NCI-H748 treated with DMSO at 0.1 percent for 48 hours (cell line): ENCODE measurements at places on chromosomes 12 and 14.

DNA sequence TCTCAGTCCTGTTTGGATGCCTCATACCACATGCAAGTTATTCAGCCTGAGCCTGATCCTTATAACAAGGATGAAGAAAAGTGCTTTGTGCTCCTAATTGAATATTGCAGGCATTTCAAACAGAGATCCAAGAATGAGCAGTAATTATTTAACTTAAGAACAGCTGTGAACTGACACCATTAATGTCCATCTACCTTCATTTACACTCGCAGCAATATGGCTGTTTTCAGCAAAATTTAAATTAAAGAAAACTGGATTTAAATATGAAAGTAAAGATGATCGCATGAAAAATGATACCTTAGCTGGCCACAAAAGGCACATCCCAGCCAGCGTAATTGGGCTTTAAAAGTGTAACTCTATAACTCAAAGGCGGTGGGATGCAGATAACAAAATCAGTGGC is 466.3 kb downstream of the GALC start:
- DNase-seq: no peak

DNA sequence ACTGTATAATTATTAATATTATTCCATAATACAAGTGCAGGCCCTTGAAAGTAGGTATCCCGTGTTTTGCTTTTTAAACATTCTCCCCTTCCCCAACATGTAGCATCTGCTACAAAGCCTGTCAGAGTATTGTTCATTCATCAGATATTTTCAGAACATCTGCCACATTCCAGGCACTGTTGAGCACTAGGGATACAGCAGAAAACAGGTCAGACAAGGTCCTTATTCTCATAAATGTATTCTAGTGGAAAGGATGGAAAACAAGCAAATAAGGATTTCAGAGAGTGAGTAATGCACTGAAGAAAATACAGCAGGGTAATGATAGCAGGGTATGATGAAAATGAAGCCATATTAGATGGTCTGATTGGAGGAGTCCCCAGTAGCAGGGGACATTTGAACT is 3.8 kb downstream of the ERP29 start:
- no peak for DNase-seq

GRCh38 chr12:3553221-3553620 is 62.2 kb downstream of the PRMT8 start:
- DNase-seq: no peak

- peak; percentile 12 for DNase-seq
These were observed 18.0 kb upstream of the MYO1H start for GRCh38 chr12:109329686-109330085.

DNA sequence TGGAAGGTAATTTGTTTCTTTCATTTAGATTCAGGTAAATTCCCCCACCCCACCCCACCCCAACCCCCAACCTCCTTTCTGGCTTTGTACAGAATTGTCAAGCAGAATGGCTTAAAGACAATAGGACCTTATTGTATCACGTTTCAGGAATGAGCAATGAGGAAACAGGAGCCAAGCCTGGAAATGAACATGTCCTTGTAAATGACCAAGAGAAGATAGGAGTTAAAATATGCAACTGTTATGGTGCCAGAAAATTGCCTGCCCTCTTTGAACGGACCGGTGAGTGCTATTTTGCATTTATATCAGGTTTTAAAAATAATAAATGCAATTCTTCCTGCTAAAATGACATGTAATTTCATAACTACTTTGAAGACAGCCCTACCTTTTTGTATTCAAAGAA is 141.6 kb upstream of the PELI2 start:
- no peak for DNase-seq

DNA sequence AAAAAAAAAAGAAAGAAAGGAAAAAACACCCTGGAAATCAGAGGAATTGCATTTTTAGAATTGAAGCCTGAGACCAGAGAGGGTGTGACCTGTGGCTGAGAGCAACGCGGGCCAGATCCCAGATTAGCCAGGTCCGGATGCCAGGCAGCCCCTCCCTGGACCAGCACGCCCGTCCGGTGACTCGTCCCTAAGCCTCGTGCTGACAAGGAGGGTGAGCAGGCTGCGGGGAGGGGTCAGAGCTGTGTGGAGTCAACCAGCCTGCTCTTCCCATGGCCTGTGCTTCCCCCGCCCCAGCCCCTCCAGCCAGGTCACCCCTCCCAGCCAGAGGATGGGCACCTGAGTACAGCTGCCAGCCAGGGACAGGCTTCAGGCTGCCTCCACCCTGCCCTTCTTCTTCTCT is 4.2 kb upstream of the KLC1 start:
- DNase-seq: no peak

- no peak for DNase-seq
These were observed 5.5 kb upstream of the KRT84 start for GRCh38 chr12:52390739-52391617.

DNA sequence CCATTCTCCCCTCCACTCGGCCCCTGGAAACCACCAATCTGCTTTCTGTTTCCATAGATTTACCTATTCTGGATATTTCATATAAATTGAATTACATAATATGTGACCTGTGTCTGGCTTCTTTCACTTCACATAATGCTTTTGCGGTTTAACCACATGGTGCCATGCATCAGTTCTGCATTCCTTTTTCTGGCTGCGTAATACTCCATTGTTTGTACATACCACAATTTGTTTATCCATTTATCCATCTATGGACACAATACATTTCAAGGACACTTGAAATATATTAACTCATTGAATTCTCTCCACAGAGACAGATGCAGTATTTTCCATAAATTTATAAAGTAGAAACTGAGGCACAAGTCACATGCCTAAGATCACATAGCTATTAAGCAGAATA is 110.3 kb upstream of the ETV6 start:
- no peak for DNase-seq

DNA sequence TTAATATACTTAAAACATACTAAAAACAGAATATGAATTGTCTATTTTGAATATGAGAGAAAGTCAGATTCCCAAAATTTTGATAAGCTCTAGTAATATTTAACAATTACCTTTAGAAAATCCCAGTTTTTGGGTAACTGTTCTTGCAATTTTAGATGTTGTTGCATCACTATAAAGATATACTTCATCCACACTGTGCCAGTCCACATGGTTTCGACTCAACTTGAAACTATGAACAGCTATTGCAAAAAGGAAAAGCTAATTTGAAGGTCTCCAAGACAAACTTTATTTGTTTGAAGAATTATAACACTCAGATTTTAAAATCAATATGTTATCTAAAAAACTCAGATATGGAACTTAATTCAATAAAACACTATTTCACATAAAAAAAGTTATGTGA is 59.9 kb downstream of the DDHD1 start:
- no peak for DNase-seq

- DNase-seq: no peak
These were observed 90.8 kb downstream of the LGMN start for GRCh38 chr14:92657457-92658142.

- DNase-seq: no peak
These were observed 1918.5 kb upstream of the FLRT2 start for GRCh38 chr14:83611491-83611890.

DNA sequence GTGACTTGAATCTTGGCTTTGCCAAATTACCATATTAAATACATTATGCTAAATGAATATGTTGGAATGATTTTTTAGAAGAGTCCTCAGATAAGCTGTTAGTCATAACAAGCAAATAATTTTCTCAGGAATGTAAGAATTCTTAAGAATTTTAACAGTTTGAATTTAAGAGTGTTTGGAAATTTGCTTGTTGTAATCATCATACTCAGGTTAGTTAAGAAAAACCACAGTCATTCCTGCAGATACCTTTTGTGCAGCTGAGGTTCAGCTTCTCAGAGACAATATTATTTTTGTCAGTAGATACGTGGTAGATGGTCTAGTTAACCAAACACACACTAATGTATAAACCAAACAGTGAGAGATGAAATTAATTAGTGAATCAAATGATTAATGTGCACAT is 8.9 kb downstream of the WNK1 start:
- DNase-seq: no peak

- DNase-seq: no peak
These were observed 4.8 kb upstream of the ENO2 start for GRCh38 chr12:6909421-6910145.

GRCh38 chr12:29569132-29569757 is 71.8 kb upstream of the OVCH1 start:
- no peak for DNase-seq

DNA sequence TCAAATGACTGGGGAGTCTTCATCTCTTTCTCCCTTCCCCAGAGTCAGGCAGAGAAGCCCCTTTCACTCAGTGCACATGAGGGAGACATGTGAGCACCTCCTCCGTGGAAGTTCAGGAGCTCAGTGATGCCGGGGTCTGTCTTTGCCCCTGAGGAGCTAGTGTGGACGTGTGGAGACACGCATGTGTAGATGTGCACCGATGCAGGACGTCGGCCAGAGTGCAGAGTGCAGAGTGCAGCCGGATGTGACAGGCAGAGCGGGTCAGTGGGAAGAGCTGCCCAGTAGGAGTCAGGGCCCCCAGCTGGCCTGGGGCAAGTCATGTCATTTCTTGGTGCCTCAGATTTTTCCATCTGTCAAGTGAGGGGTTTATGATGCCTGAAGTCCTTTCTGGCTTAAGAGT is 20.7 kb downstream of the TSPAN9 start:
- no peak for DNase-seq
